CD4-positive, alpha-beta T cell treated with Interleukin-6 for 4 hours (primary cell): ENCODE measurements at places on chromosomes 4 and X.

GRCh38 chrX:7996851-7997250 is 69.6 kb upstream of the PNPLA4 start:
- no peak for DNase-seq

GRCh38 chr4:7066006-7066405 is 1.9 kb downstream of the GRPEL1 start:
- DNase-seq: no peak

DNA sequence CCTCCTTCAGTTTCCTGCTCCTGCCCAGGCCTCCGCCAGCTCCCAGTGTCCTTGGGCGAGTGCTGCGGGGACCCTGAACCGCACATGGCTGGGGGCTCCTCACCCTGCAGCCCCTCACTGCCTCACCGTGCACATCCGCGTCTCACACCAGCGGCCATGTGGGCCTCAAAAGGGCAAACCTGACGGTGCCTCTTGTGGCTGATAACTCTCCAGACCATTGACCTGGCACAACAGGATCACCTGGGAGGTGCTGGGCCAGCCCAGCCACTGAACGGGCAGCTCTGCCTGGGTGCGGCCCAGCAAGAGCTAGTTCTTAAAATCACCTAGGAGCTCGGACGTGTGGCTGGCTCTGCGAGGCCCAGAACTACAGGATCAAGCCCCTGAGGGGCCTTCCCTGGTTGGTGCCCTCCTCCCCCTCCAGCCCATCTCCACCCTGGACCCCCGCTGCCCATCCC is 4.1 kb upstream of the S100P start:
- no peak for DNase-seq

DNA sequence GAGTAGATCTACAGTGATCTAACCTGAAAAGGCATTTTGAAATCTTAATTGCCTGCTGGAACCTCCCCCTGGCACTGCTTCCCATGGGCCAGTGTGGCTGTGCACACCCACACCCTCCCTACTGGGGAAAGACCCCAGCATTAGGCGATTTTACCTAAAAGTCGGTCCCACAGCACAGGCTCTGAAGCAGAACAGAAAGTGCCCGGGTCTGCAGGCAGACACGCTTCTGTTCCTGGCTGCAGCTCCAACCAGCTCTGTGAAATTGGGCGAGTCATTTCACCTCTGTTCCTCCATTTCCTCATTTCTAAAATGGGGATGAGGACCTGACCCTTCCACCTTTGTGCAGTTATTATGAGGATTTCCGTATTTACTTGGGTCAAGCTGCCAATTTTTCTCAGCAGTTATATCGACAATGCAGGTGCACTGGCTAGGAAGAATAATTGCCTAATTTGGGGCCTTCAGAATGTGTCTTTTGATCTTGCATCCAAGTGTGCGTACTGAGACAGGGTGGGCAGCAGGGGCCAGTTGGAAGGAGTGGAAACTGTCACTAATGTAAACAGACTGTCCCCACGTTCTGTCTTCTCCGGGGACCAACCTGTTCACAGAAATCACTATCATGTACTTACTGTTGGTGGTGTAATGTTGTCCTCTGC is 7.1 kb downstream of the KLF3 start:
- peak; percentile 32 for DNase-seq

DNA sequence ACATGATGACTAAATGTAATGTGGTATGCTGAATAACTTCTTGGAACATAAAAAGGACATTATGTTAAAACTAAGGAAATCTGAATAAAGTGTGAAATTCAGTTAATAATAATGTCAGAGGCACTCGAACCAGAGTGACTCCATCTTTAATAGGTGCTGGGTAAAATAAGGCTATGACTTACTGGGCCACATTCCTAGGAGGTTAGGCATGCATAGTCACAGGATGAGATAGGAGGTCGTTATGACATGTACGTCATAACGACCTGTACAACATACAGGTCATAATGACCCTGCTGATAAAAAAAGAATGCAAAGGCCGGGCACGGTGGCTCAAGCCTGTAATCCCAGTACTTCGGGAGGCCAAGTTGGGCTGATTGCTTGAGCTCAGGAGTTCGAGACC is 28.9 kb upstream of the OPHN1 start:
- DNase-seq: no peak

GRCh38 chr4:69490271-69490670 is 5.4 kb downstream of the UGT2B4 start:
- no peak for DNase-seq

GRCh38 chr4:53923921-53924320 is 140.5 kb downstream of the CHIC2 start:
- no peak for DNase-seq

DNA sequence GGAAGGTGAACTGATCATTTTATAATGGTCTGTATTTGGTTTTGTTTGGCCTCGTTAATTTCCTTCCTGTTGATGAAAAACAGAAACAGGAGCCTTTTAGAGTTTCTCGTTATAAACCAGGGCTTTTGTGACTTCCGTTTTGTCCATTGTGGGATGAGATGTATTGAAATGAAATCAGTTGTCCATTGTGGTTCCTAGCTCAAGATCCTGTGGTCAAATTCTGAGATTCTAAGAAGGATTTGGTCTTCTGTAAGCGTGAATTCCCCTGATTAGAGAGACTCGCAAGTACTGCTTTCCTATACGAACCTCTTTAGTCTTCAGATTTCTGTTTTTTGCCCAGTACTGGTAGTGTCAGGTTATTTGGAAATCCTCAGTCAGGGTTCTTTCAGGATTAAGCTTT is 101.7 kb downstream of the RAPGEF2 start:
- no peak for DNase-seq

DNA sequence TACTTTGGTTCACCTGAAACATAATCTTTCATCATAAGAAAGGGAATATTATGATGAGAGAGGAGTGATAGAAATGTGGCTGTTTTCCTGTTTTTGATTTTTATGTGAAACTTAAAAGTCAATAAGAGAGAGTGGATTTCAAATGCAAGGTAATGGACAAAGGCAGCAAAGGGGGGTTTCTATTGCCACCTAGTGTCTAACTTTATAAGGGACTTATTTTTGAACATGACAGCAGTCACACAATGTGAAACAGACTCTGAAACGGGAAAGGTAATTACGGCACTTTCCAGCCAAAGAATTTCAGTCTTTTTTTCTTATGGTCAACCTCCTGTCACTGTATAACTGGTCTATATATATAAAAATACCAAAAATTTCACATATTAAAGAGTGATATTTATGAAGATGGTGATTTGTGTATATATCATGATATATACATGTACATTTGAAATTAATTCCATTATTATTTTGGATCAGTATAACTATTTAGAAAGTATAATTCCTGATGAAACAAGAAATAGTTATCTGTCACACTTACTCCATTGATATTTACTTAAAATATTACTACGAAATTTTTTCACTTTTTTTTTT is 127.1 kb downstream of the FBXO8 start:
- DNase-seq: no peak

- DNase-seq: no peak
Observed at GRCh38 chrX:26254436-26254835, 38.5 kb downstream of the MAGEB5 start.

DNA sequence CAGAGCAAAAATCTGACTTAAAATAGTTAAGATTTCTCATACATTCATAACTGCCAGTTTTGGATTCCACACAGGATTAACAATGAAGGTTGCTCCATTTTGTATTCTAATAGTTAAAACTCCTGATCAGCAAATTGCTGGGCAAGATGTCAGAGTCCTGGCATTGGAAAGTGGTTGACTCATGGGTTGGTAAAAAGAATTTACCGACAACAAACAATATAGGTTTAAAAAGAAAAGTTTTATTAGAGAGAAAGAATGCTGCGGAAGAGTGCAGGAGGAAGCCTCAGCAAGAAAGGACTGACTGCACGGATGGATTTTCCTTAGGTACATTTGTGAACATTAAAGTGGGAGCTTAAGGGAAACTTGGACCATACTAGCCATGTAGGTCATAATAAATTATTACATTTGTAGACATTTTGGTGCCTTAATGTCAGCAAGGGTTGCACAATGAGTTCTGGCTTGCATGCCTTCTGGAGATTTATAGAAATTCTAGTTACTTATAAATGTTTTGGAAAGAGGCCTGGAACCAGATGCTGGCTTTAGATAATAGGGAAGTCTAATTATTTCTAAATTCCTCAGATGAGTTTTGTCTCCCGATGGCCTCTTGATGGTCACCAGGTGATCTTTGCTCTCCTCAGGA is 25.4 kb upstream of the IL2 start:
- DNase-seq: no peak

- no peak for DNase-seq
Observed at GRCh38 chr4:78650106-78651024, 98.8 kb downstream of the ANXA3 start.

GRCh38 chr4:38106311-38106710 is 146.1 kb downstream of the PTTG2 start:
- DNase-seq: no peak

DNA sequence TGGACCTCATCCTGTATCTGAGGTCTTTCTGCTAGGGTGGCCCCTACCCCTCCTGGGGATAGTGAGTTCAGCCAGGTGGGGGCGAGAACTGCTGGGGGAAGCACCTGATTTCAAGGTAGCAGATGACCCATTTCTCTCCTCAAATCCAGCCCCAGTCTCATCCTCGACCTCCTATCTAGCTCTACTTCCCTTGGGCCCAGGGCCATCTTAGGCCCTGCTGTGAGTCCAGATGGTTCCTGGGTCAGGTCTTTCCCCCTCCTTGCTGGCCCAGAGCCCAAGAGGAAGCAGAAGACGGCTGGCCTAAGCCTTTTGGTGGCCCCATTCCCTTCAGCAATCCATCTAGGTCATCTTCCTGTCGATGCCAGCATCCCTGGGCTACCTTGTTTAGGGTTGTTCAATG is 3.3 kb downstream of the CDK16 start:
- DNase-seq: no peak

GRCh38 chr4:150418757-150419410 is 163.1 kb upstream of the MAB21L2 start:
- DNase-seq: no peak

DNA sequence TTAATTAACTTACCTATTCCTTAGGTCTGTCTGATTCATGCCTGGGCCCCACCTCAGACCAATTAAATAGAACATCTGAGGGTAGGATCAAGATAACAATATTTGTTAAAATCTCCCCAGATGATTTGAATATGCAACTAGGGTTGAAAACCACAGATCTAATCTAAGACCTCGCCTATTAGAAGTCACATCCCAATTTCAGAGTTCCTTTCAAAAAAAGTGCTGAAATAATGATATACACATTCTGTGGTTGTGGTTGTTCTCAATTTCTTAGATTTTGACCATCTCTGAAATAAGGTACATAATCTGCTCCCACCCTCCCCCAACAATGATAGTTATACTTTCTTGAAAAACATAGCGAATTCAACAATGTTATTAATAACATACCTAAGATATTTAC is 27.7 kb downstream of the NIPAL1 start:
- DNase-seq: no peak

GRCh38 chr4:188275686-188276085 is 136.4 kb downstream of the TRIML1 start:
- DNase-seq: no peak

DNA sequence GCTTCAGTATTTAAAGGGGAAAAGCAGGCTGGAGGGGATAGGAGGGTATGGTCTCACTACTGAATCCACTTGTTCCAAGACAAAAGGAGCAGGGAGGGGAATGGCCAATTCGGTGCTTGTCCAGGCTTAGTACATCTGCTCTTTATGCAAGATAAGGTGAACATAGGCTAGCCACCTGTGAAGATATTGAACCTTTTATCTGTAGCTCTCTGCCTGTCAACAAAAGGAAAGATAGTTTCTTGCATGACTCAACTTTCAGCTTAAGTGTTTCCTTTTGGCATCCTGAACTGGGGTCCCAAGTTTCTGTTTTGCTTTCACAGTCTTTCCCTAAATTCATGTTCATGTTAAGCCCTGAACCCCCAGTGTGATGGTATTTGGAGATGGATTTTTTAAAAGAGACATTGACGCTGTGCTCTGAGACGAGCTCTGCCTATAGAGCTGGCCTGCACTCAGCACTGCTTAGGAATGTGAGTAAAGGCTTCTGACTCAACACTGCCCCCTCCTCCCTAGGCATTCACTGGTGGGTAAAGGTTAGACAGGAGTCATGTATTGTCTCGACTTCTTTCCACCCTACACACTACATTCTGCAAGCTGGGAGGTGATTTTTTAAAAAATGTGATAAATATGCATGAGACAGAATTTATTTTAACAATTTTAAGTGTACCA is 28.2 kb downstream of the FAM149A start:
- DNase-seq: peak; percentile 12

GRCh38 chrX:155534800-155535199 is 76.4 kb upstream of the F8A3 start:
- DNase-seq: no peak

DNA sequence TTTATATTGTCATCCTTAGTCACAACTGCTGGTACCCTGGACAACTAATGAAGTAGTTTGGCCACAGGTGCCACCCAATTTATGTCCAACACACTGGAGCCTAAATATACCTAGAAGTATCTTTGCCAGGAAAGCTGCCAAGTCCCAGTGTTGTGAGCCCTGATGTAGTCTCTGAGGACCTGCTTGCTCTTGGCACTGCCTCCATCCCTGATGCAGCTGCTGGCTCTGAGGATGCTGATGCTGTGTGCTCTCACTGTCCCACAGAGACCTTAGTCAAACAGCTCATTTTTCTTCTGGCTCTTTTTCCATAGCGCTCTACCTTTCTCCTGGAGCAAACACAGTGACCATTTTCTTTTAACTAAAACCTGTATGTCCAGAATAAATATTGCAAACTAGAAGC is 1535.4 kb upstream of the ADGRL3 start:
- DNase-seq: no peak

DNA sequence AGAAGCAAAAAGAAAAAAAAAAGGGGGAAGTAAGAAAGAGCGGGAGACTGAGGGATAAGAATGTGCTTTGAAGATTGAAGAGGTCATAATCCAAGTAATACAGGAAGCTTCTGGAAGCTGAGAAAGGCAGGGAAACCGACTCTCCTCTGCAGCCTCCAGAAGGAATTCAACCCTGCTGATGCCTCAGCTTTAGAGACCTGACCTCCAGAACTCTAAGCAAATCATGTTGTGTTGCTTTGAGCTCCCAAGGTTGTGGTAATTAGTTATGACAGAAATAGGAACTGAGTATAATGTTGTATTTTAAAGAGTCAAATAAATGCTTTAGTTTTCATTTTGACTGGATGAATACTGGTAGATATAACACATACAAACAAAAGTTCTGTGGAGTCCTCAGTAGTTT is 48.0 kb upstream of the FAT1 start:
- no peak for DNase-seq

DNA sequence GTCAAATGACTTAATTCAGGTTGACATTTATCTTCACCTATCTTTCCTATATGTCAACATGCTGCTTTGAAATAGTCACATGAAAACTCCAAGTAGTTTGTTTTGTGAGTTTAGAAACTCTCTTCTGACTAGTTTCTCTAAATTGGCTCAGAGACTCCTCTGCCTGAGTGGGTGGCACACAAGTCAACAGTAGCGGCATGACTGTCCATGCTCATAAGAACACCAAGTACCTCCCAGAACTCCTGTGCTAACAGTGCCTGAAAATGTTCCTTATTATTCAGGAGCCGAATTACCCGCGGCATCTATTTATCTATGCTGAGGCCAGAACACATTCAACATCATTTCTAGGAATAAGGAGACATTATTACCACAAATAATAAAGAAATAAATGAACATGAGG is 116.3 kb downstream of the SORBS2 start:
- no peak for DNase-seq
